ENCODE measurements at places on chromosomes 11 and 22. TPM values are rescaled to one million over a fixed set of nuclear protein-coding genes. Genes with fewer than 3 reads are reported as not detected.
A peak's percentile ranks its signal among the peaks of the same experiment; 100 is the strongest.

TRPM5 gene
- total RNA-seq = 0.68 TPM

SLC39A13 gene
- total RNA-seq = 53.1 TPM

CASP4 gene
- total RNA-seq = 49.8 TPM

CRYBB3 gene
- total RNA-seq = 0.36 TPM

CSNK1E gene
- 190 TPM for total RNA-seq

SAA2 gene
- 7.9 TPM for total RNA-seq

GTSE1 gene
- 4.8 TPM for total RNA-seq

ME3 gene
- 107 TPM for total RNA-seq

NLRX1 gene
- 18.8 TPM for total RNA-seq

SMC1B gene
- 8.2 TPM for total RNA-seq

NXPE1 gene
- total RNA-seq = 0.09 TPM

DNA sequence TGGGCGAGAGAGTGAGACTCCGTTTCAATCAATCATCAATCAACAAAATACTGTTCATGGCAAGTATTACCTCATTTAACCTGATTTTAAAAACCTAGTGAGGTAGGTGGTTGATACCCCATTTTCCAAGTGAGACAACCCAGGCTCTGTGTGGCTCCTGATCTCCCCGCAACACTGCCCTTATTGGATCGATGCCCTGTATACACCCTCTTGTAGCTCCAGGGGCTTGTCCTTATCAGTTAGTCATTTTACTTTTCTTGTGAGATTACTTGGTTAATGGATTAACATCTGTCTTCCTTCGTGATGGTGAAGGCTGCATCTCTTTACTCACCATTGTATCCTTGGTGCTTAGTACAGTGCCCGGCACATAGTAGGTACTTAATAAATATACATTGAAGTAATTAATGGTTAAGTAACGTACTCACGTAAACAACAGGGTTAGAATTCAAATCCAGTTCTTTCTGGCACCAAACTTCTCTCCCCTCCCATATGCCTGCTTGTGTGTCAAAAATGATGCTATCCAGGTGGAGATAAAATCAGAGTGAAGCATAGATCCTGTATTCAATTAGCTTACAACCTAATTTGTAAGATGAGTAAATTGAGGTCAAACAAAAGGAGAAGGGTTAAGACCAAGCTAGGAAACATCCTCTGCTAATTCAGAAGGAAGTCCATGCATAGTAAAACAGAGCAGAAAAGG lies 1.8 kb upstream of the PRG2 start:
- no peak overlapping the region for H3K4me3 ChIP-seq
- no peaks in the 10 kb centered on the region for H3K36me3 ChIP-seq
- no peaks in the 10 kb centered on the region for H3K4me1 ChIP-seq
- H3K27ac ChIP-seq = no peak overlapping the region
- no peak for DNase-seq

DNA sequence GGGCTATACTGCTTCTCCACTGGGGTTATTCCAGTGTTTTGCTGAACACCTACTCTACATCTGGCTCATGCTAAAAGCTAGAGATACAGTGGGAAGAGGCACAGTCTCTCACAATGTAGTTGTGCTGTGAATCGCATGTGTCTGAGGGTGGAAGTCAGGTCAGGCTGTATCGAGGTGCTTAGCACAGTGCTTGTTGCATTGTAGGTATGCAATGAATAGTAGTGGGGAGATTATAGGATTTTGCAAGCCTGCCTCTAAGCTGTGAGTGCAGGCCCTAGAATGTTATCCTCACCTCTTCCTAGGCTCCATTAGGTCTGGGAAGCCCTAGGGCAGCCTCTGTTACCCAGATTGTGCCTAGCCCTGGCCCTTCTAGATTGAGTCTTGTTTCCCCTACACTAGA lies 37.4 kb downstream of the MYO18B start:
- no peaks in the 10 kb centered on the region for H3K36me3 ChIP-seq
- no peaks in the 10 kb centered on the region for H3K4me1 ChIP-seq
- H3K27me3 ChIP-seq = no peaks in the 10 kb centered on the region
- no peak overlapping the region for H3K27ac ChIP-seq

DNA sequence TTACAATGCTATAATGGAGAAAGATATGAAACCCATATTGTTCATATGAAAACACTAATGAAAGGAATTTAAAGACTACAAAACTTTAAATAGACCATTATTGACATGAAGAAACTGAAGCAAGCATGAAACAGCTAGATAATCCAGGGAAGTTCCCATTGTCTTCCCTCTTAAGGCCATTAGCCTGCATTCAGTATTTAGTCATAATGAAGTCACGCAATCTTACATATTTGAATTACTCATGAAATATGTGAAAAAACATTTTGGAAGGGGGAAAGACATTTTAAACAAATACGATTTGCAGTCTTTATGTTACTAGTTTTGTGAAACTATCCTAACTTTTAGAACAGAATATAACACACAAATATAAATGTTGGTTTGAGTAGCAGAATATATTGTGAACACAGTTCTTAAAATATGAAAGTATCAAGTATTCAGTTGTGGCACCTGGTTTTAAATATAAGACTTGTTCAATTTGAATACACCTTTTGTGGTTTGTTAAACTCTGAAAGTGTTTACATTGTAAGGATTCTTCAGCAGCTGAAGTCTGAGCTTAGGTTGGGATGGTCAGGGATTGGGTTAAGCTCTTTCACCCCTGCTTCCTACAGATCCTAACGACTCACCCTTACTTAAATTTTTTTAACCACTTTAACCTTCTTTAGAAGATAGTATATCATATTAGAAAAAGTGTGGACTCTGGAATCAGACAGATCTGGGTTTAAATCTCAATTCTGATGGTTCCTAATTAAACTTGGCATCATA lies 500.3 kb upstream of the TENM4 start:
- no peak overlapping the region for H3K27ac ChIP-seq
- no peaks in the 10 kb centered on the region for H3K36me3 ChIP-seq
- H3K4me3 ChIP-seq = no peak overlapping the region
- DNase-seq = no peak
- no peaks in the 10 kb centered on the region for H3K4me1 ChIP-seq
- H3K27me3 ChIP-seq = no peaks in the 10 kb centered on the region

- H3K27me3 ChIP-seq = no peaks in the 10 kb centered on the region
- H3K27ac ChIP-seq = no peak overlapping the region
- H3K4me1 ChIP-seq = no peaks in the 10 kb centered on the region
- H3K36me3 ChIP-seq = no peaks in the 10 kb centered on the region
- no peak overlapping the region for H3K4me3 ChIP-seq
Measured at GRCh38 chr22:22714600-22715335, 70.4 kb downstream of the GGTLC2 start.

- H3K36me3 ChIP-seq = no peaks in the 10 kb centered on the region
- no peak overlapping the region for H3K27ac ChIP-seq
- no peaks in the 10 kb centered on the region for H3K27me3 ChIP-seq
- no peak overlapping the region for H3K4me3 ChIP-seq
- DNase-seq = no peak
Measured at GRCh38 chr11:46160100-46160499, 38.8 kb upstream of the PHF21A start.

DNA sequence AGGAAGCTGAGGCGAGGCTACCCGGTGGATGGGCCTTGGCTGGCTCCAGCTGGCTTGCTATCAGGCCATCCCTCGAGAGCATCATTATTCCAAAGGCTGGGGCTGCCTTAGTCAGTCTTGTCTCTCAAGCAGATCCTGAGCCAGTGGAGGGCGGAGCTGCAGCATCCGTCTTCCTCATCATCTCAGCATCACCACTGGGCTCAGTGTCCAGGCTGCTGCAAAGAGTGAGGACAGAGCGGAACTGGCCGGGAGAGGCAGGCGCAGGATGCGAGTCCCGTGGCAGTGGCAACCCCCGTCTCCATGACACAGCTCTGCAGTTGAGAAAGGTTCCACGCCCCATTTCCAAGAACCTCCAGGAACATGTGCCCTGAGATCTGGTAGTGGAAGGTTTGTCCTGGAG lies 4.4 kb downstream of the TP53I11 start:
- no peak overlapping the region for H3K4me3 ChIP-seq
- peaks cover 2% of the 10 kb centered on the region for H3K4me1 ChIP-seq
- H3K27ac ChIP-seq = no peak overlapping the region
- no peaks in the 10 kb centered on the region for H3K27me3 ChIP-seq
- no peak for DNase-seq

GRCh38 chr11:67267188-67268080 lies 1.2 kb downstream of the GRK2 start:
- peak overlapping the region; percentile 91 for H3K27ac ChIP-seq
- H3K4me3 ChIP-seq = peak overlapping the region; percentile 93
- no peaks in the 10 kb centered on the region for H3K36me3 ChIP-seq
- DNase-seq = peak; percentile 58
- H3K4me1 ChIP-seq = peaks cover 37% of the 10 kb centered on the region

DNA sequence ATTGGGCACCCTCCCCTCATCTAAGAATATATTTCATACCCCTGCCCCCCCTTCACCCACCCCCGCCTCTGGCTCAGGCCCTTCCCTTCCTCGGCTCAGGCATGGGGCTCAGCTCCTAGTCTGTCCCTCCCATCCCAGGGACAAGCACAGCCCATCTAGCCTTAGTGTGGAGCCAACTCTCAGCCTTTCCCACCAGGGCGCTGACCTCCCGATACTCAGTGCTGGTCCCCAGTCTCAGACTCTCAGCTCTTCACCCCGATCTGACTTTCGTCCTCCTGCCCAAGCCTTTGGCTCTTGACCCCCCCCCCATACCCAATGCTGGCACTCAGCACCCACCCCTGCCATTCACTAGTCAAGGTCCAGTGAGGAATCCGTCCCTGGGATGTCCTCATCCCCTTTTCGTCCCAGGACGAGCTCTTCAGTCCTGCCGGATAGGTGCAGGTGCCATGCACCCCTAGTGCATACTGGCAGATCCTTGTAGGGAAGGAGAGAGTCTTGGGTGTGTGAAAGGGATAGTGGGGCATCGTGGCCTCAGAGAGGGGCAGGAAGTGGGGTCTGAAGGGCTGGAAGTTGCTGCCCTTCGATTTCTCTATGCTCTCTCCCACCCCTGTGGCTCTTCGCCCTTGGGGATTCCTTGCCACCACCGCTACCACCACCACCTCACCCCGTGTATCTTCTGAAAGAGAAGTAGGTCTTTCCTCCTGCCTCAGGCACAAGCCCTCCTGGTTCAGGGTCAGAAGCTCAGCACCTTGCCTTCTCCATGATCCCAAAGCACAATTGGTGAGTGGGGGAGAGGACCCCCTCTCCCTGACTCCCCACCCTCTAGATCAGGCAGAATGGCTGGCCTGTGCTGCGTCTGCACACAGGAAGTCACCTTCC lies 2.4 kb downstream of the TPBGL start:
- H3K4me1 ChIP-seq = peaks cover 4% of the 10 kb centered on the region
- no peaks in the 10 kb centered on the region for H3K36me3 ChIP-seq
- H3K27ac ChIP-seq = no peak overlapping the region
- peaks cover 2% of the 10 kb centered on the region for H3K27me3 ChIP-seq
- no peak overlapping the region for H3K4me3 ChIP-seq
- DNase-seq = no peak

- H3K4me1 ChIP-seq = no peaks in the 10 kb centered on the region
- no peaks in the 10 kb centered on the region for H3K36me3 ChIP-seq
- no peak overlapping the region for H3K4me3 ChIP-seq
- no peak for DNase-seq
Measured at GRCh38 chr22:47550524-47551430, 788.3 kb downstream of the TBC1D22A start.

DNA sequence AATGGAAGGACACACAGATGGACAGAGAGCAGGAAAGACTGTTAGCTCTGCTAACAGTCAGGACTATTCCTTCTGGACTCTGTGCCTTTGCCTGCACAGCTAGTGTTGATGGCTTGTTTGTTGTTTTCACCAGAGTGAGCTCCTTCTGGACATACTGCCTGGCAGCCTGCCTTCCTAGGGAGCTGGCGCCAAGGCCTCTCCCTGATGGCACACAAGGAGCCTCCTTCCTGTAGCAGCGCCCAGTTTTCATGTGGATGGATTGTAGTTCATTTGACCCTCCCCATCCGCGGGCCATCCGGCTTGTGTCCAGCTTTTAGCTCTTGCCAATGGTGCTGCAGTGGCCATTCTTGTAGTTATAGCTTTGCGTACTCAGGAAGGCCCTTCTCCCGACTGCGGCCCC lies 16.6 kb upstream of the BCR start:
- H3K27ac ChIP-seq = peak overlapping the region; percentile 58
- DNase-seq = peak; percentile 95
- peaks cover 6% of the 10 kb centered on the region for H3K4me1 ChIP-seq
- no peaks in the 10 kb centered on the region for H3K36me3 ChIP-seq
- H3K4me3 ChIP-seq = no peak overlapping the region

DNA sequence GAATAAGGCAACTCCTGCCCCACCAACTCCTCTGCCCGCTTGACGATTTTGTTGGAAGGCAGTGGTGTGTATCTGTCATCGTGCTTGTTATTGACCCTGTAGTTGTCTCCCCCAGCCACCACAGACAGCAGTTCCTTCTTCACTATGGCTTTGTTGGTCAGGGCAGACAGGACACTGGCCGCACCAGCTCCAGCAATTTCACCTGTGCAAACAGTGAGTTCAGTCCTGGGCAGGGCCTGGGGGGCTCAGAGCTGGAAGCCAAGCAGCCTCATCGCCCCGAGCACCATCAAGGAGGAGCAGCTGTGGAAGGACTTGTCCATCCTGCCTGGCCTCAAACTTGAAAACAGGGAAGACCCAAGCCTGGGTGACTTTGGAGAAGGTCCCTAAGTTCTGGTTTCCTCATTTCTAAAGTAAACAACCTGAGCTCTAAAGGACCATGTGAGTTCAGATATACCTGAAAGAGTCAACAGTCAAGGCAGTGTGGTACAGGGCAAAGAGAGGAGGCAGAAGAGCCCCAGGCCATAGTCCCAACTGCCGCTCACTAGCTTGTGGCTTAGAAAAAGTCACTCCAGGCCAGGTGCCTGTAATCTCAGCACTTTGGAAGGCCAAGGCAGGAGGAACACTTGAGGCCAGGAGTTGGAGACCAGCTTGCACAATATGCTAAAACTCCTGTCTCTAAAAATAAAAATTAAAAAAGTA lies 4.6 kb downstream of the PLAAT2 start:
- H3K4me3 ChIP-seq = no peak overlapping the region
- no peak for DNase-seq
- no peak overlapping the region for H3K27ac ChIP-seq
- no peaks in the 10 kb centered on the region for H3K27me3 ChIP-seq
- H3K36me3 ChIP-seq = no peaks in the 10 kb centered on the region

DNA sequence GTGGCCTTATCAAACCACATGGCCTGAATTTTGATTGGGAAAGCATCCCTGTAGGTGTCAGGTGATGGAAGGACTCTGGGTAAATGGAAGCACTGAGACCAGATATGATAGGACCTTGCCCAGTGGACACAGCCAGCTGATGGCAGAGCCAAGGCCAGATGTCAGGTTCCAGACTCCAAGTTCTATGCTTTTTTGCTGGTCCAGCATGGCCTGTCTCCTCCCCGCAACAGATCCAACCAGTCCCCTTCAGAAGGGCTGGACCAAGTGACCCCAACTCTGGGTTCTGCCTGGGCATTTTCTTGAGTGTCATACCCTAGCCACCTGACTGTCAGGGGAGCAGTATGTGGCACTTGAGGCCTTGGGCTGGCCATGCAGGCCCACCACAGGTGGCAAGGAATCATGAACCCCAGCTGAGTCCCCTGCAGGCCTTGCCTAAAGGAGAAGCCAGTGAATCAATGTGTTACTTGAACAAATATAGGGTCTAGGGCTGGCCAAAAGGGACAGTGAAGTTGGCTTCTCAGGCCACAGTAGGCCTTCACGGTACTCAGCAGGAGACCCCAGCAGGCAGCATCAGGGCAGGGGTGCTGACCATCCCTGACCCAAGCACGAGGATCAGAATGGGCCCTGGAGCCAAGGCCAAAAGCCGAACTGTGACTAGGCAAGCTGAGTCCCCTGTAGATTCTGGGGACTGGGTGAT lies 27.1 kb downstream of the KCNQ1OT1 start:
- H3K4me3 ChIP-seq = no peak overlapping the region
- H3K27ac ChIP-seq = no peak overlapping the region
- H3K36me3 ChIP-seq = no peaks in the 10 kb centered on the region
- H3K4me1 ChIP-seq = no peaks in the 10 kb centered on the region
- H3K27me3 ChIP-seq = no peaks in the 10 kb centered on the region

GRCh38 chr11:113894421-113894996 lies 10.1 kb upstream of the HTR3B start:
- no peak for DNase-seq
- no peak overlapping the region for H3K4me3 ChIP-seq
- no peaks in the 10 kb centered on the region for H3K4me1 ChIP-seq
- H3K36me3 ChIP-seq = no peaks in the 10 kb centered on the region
- H3K27ac ChIP-seq = no peak overlapping the region
